LHCN-M2 (cell line): ENCODE measurements at places on chromosomes 5 and 9. TPM values are rescaled to one million over a fixed set of nuclear protein-coding genes. Genes with fewer than 3 reads are reported as not detected.

PKD2L2 gene
- not detected in 2 replicates for total RNA-seq

DNA sequence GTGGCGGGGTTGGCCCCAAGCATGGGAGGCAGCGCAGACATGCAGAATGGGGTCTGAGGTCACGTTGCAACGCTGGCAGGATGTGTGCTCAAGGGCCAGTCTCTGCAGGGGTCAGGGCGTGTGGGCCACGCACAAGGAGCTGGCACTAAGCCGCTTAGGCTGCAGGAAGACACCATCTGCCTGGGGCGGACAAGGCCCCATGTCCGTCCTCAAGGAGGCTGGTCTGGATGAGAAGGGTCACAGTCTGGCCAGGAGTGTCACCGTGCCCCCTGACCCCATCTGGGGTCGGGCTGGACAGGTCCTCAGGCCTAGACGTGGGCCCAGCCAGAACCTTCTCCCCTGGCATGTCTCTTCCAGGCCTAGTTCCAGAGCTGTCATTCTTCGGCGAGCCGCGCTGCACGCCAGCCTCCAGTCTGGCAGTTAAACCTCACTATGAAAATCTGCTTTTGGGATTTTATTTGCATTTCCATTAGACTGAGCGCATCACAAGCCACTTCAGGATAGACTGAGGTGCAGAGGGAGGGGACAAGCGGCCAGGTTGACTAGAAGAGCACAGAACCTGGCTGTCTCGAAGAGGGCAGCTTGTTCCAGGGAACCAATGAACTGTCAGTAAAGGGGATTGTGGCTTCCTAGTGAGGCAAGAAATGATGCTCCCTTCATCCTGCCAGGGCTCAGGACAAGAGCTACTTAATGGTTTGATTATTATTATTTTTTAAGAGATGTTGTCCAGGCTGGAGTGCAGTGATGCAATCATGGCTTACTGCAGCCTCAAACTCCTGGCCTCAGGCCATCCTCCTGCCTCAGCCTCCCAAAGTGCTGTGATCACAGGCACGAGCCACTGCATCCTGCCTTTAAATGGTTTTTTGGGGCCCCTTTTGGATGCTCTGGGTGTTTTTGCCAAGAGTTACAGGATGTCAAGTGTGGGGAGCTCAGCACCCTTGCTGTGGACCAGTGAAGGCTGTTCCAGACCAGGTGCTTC lies 4.3 kb downstream of the BRD3OS start:
- DNase-seq: no peak

FBP2 gene
- not detected in 2 replicates for total RNA-seq

- DNase-seq: no peak
Observed at GRCh38 chr5:115531787-115532367, 12.7 kb downstream of the FEM1C start.

- peak; percentile 16 for DNase-seq
Observed at GRCh38 chr5:32332966-32333365, 20.2 kb upstream of the MTMR12 start.

RNF14 gene
- 85.4 and 99.4 TPM in 2 replicates for total RNA-seq

- no peak for DNase-seq
Observed at GRCh38 chr5:168869615-168870227, 290.6 kb upstream of the PANK3 start.

- no peak for DNase-seq
Observed at GRCh38 chr5:176360894-176361436, 599 bp downstream of the KIAA1191 start.

SPATA31D4 gene
- total RNA-seq: not detected in 2 replicates

DNA sequence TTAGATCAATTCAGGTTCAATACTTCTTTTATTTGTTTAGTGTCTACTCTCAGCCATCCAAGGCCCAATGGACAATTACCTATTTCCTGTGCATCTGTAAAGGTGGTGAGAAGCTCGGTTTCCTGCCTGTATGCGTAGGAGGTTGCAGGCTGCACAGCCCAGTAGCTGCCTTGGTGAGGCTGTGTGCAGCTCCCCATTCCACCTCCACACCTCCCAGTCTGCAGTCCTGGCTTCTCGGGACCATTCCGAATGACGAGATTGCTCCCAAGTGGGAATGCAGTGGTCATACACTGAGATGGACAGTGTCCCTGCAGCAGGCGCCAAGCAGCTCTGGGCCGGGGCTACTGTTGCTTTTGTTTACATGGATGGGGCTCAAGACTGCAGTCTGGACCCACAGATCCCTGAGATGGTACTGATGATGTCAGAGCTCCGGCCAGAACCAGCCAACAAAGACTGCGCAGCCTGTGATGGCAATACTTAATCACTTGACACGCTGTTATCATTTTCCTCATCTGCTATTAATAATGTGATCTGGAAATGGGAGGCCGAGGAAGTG lies 206.1 kb upstream of the IRX1 start:
- no peak for DNase-seq

GRCh38 chr9:96725576-96725975 lies 52.3 kb downstream of the ZNF510 start:
- DNase-seq: no peak

- no peak for DNase-seq
Observed at GRCh38 chr9:30293231-30293630, 2091.2 kb upstream of the ACO1 start.

GRCh38 chr5:180080486-180081280 lies 9.1 kb upstream of the RNF130 start:
- no peak for DNase-seq

DNA sequence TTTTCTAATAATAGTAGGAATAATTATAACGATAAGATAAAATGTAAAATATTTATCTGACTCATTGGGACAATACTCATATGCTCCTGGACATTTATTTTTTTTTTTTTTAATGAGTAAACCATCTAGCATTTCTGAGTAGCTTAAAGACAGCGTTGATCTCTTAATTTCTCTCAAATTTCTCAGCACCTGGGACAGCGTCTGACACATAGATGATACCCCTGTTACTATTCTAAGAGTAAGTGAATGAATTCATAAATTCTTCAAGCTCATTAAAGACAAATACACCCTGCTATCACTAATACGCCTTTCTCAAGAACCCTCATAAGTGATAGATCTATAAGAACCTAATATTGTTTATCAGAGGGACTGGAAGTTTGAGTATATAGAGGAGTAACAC lies 12.0 kb upstream of the HTR4 start:
- peak; percentile 7 for DNase-seq

MYORG gene
- total RNA-seq: 1.2 and 1.5 TPM in 2 replicates
